ENCODE measurements at places on chromosomes 16 and 17.

GRCh38 chr17:559551-560431, 154.8 kb downstream of the VPS53 start:
- DNase-seq, result no peak

DNA sequence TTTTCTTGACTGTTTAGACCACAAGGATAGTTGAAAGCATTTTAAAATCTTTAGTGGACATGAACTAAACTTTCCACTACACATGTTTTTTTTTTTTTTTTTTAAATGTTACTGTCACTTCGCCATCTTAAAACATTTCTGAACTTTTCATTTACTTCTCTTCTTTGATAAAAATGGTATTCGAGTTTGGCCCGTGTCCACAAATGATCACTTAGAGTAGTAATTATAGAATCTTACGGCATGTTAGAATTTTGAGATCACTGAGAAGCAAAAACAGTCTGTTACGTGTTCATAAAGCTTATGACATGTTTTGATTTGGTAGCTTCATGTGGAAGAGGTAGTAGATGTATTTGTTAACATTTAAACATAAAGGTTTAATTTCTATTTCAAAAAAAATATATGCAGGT, 1.1 kb downstream of the NSRP1 start:
- DNase-seq, result no peak

DNA sequence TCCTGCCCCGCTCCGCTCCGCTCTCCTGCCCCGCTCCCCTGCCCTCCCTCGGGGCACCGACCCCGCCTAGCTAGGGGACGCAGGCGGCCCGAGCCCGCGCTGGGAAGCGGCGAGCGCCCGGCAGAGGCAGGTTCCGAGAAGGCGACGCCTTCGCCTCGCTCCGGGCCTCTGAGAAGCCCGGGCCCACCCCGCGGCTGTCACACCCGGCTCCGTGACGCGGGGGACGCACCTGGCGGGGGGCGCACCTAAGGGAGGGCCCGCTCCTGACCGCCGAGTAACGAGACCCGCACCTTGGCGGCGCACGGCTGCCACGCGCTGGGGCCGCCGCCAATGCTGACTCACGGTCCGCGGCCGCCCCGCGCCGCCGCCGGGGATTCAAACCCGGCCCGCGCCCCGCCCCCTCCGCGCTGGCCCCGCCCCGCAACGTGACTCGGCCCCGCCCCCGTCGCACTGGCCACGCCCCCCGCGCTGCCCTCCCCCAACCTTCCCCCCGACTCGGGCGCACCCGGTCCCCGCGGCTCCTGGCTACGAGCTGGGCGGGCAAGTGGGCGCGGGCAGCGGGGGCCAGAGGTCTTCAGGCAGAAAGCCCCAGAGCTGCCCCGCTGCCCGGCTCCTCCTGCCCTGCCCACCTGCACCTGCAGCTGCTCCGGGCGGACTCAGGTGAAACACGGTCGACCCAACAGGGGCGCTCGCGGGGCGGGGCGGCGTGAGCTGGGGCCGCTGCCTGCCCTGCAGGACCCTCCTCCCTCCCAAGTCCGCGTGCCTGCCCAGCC, 27.8 kb downstream of the GNPTG start:
- DNase-seq, result peak; percentile 88

DNA sequence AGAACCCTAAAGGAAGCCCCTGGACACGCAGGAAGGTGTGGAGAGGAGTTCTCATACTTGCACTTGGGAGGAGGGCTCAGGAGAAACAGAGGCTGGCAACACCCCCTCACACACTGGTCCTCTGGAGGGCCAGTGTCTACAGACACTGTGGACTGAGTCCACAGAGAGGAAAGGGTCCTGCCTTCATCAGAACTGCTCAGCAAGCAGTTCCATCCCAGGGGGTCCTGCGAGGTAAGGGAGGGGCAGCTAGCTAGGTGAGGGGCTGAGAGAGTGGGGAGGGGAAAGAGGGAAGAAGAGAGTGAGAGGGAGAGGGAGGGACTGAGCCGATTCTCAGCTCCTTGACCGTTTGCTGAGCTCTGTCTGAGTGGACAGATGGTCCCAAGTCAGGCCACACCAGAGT, 17.7 kb upstream of the MEOX1 start:
- no peak for DNase-seq

- DNase-seq, result peak; percentile 85
These were observed 10.0 kb upstream of the C1QTNF8 start for GRCh38 chr16:1105888-1106620.

GRCh38 chr16:11909653-11910545, 5.9 kb downstream of the GSPT1 start:
- DNase-seq, result no peak

- no peak for DNase-seq
These were observed 182.3 kb downstream of the TMEM132E start for GRCh38 chr17:34761646-34762045.

DNA sequence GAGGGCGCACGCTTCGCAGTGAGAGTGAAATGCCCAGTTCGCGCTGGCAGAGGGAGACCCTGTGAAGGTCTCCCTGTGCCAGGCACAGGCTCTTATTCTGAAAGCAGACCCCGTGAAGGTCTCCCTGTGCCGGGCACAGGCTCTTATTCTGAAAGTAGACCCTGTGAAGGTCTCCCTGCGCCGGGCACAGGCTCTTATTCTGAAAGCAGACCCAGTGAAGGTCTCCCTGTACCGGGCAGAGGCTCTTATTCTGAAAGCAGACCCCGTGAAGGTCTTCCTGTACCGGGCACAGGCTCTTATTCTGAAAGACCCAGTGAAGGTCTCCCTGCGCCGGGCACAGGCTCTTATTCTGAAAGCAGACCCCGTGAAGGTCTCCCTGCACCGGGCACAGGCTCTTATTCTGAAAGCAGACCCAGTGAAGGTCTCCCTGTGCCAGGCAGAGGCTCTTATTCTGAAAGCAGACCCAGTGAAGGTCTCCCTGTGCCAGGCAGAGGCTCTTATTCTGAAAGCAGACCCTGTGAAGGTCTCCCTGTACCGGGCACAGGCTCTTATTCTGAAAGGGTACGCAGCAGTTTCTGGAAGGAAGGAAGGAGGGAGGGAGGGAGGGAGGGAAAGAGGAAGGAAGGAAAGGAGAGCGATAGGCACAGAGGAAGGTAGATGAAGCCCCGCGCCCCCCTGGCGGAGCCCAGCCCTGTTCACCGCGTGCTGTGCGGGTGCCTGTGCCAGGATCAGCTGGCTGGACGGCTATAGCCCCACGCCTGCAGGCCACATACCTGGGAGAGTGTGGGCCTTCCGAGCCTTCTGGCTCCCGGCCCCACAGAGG, 55.3 kb downstream of the WDR45B start:
- no peak for DNase-seq

DNA sequence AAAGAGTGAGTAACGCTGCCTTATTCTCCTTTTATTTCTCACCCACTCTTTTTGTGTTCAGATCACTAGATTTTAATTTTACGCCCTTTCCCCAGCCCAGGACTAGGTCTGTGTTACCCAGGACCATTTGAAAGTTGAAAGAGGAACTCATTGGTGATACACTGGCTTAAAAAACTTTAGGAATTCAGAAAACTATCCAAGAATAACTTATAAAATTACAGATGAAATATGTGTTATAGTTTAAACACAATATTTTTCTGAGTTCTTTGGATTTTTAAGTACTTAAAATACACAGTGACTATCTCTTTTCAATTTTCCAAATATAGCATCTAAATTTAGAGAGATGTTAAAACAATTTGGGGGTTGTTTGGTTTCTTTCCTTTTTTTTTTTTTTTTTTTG, 385.2 kb downstream of the CDH13 start:
- no peak for DNase-seq

GRCh38 chr17:19270704-19271611, 33.8 kb downstream of the EPN2 start:
- no peak for DNase-seq

GRCh38 chr16:20041924-20042596, 31.6 kb downstream of the GPR139 start:
- DNase-seq, result no peak

- no peak for DNase-seq
These were observed 333.2 kb downstream of the SLC39A11 start for GRCh38 chr17:72759301-72759700.

DNA sequence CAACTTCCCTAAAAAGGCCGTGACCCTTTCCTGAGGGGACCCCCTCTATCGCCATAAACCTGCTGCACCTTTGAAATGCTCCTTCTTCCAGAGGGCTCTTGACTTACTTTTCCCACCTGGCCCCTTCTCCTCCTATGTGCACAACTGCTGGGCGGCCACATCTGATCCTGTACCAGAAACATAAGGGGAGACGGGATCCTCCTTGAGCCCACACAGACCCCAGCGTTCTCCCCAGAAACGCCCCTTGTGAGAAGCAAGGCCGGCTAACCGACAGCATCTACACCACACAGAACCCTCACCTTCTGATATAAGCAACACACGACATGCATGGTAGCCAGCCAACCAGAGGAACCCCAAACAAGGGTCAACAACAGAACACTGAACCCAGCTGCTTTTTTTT, 14.2 kb upstream of the MNT start:
- no peak for DNase-seq

GRCh38 chr16:29653471-29653870, 9.6 kb upstream of the SPN start:
- no peak for DNase-seq

- DNase-seq, result no peak
These were observed 61.4 kb downstream of the TMEM100 start for GRCh38 chr17:55661256-55661758.

GRCh38 chr16:31504159-31504558, 4.0 kb downstream of the RUSF1 start:
- no peak for DNase-seq

GRCh38 chr17:6639586-6640535, 650 bp downstream of the KIAA0753 start:
- DNase-seq, result no peak

GRCh38 chr16:84207879-84208278, 16.9 kb downstream of the ADAD2 start:
- no peak for DNase-seq

DNA sequence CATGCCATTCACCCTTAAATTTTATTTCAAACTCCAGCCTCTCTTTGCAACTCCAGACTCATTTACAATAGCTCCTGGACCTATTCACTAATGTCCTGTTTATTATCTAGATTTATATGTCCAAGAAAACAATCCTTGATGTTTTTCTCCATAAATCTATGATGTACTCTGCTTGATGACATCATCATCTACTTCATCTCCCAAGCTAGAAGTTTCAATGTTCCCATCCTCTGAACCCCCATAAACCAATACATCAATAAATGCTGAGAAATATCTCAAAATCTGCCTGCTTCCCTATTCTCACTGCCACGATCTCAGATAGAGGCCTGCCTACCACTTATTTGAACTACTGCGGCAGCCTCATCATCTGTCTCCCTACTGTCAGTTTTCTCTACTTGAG, 4.2 kb downstream of the CEP112 start:
- no peak for DNase-seq

GRCh38 chr16:695355-696089, 5.3 kb upstream of the WDR24 start:
- DNase-seq, result peak; percentile 78

DNA sequence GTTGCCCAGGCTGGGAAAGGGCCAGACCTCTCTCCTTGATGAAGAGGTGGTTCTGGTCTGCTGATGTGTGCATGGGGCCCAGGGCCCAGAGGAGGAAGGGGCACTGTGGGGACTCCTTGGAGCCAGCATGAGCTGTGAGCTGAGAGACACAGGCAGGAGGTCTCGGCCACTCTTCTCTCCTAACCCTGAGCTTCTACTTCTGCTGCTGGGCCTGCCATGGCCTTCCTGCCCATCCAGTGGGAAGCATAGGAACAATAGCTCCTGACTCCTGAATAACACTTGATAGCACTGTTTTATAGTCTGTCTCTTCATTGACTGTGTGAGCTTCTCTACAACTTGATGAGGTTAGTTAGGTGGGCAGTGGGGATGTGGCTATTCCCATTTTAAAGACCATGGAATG, 181.1 kb downstream of the UTP18 start:
- DNase-seq, result no peak

DNA sequence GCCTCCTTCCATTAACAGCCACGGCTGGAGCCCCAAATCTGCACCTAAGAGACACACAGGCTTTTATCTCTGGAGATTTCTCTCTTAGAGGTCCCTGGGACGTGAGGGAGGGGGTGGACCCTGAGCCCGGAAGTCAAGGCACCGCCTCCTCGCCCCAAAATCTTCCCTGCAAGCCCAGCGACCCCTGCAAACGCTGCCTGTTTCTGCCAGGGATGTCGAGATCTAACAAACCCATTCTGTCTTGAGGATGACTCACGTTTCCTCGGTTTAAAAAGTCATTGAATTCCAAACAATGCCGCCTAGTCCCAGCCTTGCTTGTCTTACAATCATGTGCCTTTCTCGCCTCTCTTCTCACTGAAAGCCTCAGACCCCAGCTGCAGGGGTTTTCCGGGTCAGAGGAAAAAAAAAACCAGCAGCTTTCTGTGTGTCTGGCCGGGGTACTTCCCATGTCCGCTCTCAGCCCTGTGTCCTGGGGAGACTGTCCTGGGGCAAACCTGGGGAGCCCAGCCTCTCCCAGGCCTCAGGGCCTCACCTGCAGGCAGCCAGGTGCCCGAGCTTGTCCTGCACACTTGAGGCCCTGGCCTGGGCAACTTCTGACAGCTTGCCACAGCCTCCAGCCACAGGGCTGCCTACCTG, 15.4 kb downstream of the ARL2BP start:
- no peak for DNase-seq

DNA sequence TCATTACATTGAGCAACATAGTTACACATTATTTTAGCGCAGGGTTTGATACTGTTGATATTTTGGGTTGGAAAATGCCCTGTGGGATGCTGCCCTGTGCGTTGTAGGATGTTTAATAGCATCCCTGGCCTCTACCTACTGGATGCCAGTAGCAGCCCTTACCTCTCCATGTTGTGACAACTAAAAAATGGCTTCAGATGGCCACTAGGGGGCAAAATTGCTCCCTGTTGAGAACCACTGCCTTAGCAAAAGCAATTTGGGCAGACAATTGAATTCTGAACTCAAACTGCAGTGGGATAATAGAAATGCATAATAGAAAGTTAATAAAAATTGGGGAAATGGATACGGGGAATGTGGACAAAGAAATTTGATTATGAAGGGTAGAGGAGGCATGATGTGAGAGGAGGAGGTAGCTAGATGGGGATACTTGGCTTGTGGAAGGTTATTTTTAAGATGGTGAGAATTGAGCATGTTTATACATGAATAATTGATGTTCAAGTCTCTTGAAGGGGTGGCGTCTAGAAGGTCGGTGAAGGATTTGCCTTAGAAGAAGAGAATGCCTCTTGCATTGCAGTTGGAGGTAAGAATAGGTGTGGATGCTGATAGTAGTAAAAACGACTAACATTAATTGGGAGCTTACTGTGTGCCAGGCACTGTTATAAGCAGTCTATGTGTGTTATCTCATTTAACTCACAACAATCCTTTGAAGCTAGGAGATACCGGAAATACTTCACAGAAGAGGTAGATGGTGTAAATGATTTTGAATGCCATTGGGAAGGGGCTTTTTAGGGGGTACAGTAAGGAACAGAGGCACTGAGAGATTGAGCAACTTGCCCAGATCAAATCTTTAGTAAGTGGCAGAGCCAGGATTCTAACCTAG, 19.0 kb downstream of the HEATR9 start:
- peak; percentile 30 for DNase-seq

DNA sequence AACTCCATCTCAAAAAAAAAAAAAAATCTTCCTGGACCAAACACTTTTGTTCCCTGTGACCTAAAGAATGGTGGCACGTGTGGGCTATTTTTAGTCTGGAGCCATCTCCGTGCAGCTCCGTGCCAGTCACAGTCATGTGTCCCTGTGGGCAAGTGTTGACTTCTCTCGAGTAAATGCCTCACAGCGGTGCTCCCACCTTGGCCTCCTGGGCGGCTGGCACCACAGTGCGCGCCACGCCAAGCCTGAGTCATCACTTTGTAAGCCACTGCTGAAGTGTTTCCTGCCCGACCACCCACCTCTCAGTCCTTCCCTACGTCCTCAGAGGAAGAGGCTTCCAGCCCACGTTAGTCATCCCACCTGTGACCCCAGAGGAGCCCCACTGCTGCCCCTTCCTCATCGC, 10.9 kb upstream of the HEXD start:
- no peak for DNase-seq

GRCh38 chr17:47288531-47289116, 35.0 kb downstream of the ITGB3 start:
- no peak for DNase-seq

Data from GM12891 (cell line).